ENCODE measurements at places on chromosomes 2 and 18.

- no peak for DNase-seq
These were observed 59.6 kb upstream of the TMEM163 start for GRCh38 chr2:134778372-134778771.

- no peak for DNase-seq
These were observed 67.1 kb downstream of the NXPH2 start for GRCh38 chr2:138713069-138713496.

DNA sequence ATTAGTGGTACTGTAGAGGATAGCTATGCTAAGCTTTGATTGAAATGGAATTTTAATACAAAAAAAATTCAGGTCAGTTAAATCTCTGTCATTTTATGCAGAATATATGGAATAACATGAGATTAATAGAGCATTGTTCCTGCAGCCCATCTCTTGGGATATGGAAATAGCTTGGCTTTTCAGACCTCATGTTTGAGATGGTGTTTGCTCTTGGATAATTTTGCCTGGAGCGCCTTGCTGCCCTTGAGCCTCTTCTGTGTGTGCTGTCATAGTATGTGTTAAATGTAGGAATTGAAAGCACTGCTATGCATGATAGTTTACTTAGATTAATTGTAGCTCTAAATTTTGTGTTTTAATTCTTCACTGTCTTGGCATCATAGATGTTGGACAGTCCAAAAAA is 27.7 kb downstream of the GALNT1 start:
- DNase-seq, result no peak

- DNase-seq, result no peak
These were observed 59.4 kb downstream of the STK39 start for GRCh38 chr2:168188002-168188401.

- no peak for DNase-seq
These were observed 68.7 kb downstream of the TMEM247 start for GRCh38 chr2:46548103-46548486.

- DNase-seq, result no peak
These were observed 67.7 kb downstream of the TWIST2 start for GRCh38 chr2:238915596-238915995.

GRCh38 chr2:44550561-44550960 is 188.8 kb downstream of the CAMKMT start:
- DNase-seq, result no peak

- DNase-seq, result no peak
These were observed 312.5 kb upstream of the NRP2 start for GRCh38 chr2:205369813-205370212.

DNA sequence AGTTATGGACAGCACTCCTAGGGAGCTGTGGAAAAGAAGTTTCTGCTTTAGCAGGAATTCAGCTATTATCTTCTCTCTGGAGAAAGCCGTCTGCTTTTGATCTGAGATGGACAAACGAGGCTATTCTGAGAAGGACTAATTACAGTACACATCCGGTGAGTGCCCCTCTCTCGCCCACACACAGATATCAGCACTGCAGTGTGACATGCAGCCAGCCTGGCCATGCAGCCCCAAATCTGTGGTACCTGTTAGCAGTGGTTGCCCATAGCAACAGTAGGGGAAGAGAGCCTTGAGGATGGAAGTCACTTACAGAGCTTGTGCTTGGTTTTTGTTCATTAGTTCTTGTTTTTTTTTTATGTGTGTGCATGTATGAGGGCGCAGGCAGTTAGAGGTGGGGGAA is 73.9 kb upstream of the TRIB2 start:
- DNase-seq, result no peak

DNA sequence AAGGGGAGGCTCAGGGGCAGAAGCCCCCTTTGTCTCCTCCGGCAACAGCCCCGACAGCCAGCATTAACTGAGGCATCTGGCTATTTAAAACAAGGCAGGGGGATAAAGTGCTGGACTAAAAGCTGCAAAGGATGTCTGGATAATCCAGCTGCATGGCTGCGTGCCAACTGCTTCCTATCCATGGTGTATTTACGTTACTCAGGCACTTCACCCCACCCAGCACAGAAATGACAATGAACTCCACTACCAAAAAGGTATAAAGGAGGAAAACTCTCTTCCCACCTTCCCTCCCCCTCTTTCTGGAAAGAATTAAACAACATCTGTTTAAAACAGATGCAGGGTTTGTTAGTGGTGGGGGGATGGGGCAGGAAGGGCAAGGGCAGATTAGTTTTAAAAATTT is 82.5 kb downstream of the SPRED2 start:
- no peak for DNase-seq

Measured in stimulated activated CD4-positive, alpha-beta T cell treated with anti-CD3 and anti-CD28 coated beads, Interleukin-4, amount 100 ng/mL, for 48 hours (primary cell).